ENCODE measurements at places on chromosomes 7 and 10. TPM values are rescaled to one million over a fixed set of nuclear protein-coding genes. Genes with fewer than 3 reads are reported as not detected.
A peak's percentile ranks its signal among the peaks of the same experiment; 100 is the strongest.

Gene LMOD2
- not detected for total RNA-seq

Gene CHAT
- 0.27 TPM for total RNA-seq

Gene DMTF1
- total RNA-seq, result 75.1 TPM

Gene CNOT4
- total RNA-seq, result 12.9 TPM

Gene ICA1
- total RNA-seq, result 32.9 TPM

Gene ELN
- 58.1 TPM for total RNA-seq

Gene DYDC2
- total RNA-seq, result 0.56 TPM

Gene XPNPEP1
- total RNA-seq, result 99.4 TPM

Gene PRKCQ
- total RNA-seq, result 0.43 TPM

GRCh38 chr10:17684537-17684936, 40.6 kb downstream of the STAM start:
- no peak for DNase-seq

- DNase-seq, result no peak
Observed at GRCh38 chr10:94107191-94107590, 113.5 kb downstream of the PLCE1 start.

DNA sequence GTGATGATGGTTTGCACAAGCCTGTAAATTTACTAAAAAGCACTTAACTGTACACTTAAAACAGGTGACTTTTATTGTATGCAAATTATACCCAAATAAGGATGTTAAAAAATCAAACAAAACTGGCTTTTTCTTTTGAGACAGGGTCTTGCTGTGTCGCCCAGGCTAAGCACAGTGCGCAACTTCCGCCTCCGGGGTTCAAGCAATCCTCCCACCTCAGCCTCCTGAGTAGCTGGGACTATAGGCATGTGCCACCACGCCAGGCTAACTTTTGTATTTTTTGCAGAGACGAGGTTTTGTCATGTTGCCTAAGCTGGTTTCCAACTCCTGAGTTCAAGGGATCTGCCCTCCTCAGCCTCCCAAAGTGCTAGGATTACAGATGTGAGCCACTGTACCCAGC, 77.7 kb downstream of the DNAJC1 start:
- DNase-seq, result no peak

DNA sequence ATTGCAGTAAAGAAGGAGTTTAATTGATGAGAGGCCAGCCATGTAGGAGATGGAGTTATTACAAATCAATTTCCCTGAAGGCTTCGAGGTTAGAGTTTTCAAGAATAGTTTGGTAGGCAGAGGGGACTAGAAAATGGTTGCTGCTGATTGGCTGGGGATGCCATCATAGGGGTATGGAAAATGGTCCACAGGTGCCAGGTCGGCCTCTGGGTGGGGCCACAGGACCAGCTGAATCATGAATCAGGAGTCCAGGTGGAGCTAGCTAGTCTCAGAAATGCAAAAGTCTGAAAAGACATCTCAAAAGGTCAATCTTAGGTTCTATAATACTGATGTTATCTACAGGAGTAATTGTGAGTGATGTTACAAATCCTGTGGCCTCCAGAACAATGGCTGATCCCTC, 714.0 kb upstream of the GHITM start:
- no peak for DNase-seq

GRCh38 chr10:21705828-21706176, 171.8 kb downstream of the MLLT10 start:
- no peak for DNase-seq

DNA sequence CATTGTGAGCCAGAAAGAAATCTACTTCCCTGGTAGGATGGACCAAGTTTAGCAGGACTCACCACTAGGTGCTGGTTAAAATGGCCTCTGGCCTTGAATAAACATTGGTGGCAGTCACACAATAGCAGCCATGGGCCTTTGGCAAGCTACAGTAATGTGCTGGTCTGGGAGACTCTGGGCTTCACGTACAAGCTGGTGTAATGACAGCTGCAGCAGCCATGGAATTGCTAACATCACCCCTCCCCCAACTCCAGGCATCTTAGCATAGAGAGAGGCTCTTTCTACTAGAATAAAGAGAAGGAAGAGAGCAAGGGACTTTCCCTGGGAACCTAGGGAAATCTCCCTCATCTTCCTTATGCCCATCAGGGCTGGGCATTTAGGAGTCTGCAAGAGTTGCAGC, 205.1 kb upstream of the SEMA3A start:
- DNase-seq, result no peak

- DNase-seq, result no peak
Observed at GRCh38 chr10:92492748-92493240, 81.1 kb downstream of the IDE start.

DNA sequence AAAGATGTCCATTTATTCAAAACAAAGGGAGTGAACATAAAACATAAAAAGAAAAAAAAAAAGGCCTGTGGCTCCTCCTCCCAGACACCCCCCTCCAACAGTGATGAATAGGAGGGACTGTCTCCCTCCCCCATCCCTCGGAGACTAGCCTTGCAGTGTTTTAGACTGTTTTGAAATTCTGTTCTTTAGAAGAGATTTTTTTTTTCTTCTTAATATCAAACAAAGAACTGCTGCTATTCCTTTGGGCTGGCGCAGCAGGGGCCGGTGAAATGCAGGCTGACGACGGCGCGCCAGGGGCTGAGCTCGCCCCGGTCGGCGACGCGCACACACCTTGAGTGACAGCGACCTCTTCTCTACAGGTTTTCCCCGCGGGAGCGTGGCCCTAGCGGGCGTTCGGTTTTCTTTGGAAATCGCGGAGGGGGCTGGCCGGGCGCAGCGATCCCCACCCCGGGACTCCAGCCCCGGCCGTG, at the start of gene LANCL2:
Gene LANCL2, plus strand, starts transcription at position 133 of the 470 bp plus-strand sequence. CDS start 689 bp downstream, outside the sequence.
- no peak for DNase-seq

DNA sequence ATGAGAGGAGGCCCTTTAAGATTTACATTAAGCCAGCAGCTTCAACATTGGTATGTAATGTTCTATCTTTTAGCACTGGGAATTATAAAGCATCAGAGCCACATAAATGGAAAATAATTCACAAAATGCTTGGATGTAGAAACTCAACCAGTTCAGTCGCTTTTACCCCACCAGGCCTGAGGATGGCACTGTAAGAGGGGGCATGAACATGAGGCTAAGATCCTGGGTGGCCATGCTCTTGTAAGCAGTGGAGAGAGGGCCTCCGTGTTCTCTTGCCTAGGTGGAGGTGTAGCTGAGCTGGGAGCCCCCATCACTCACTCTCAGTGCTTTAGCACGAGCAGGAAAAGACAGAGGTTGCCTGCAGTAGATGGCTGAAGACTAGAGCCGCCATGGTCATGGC, 238.8 kb downstream of the FANK1 start:
- no peak for DNase-seq

DNA sequence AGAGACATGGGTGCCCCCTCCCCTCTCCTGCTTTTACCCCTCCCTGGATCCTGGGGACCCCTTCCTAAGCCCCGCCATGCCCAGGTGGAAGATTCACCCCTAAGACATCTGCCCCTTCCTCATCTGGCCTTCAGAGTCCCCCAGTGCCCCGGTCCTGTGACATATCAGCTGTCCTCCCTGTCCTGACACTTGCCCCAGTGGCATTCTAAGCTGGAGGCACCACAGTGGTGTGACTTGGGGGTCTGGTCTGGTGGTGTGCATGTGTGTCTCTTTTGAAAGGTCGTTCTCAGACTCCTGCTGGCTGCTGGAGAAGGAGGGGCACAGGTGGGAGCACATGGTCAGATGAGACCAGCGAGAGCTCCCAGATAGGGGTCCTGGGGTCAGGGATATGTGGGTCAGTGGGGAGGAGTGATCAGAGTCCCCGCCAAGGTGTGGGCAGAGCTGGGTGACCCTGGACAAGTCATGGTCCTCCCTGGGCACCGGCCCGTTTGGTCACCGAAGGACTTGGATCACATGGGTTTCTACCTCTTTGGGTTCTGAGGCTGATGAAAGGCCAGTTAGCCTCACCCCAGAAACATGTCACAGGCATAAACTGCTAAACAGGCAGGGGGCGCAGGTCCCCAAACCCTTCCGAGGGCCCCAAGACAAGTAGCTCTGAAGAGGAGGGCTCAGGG, 645 bp upstream of the TFR2 start:
- DNase-seq, result no peak

DNA sequence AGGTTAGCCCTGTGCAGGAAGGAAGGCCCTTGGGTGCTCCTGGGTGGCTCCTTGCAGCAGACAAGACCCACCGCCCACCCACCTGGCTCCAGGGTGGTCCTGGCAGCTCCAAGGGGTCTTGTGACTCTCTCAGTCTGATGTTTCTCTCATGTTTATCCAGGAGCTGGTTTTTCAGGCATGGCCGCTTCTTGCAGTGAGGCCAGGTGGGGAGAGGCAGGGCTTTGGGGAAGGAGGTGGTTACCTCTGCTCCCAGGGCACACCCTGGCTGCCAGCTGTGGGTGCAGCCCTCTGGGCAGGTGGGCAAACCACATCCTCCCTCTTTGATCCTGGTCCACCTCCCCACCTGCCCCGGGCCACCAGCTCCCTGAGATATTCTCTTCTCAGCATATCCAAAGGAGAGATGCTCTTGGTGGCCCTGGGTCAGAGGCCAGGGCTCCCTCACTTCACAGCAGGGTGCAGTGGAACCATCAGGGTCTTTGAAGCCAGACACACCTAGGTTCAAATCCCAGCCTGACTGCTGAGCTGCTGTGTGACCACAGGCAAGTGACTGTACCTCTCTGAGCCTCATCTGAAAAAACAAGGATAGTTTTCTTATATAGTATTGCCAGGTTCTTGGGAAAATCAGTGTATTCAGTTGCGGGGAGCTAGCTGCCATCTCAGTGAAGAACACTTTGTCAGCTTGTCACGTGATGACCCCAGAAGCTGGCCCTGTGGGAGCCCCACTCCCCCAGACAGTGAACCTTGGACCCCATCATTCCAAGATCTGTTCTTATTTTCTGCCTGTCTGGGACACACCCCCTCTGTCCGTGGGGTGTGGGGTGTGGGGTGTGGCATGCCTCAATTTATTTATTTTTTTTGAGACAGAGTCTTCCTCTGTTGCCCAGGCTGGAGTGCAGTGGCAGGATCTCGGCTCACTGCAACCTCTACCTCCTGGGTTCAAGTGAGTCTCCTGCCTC, 11.5 kb downstream of the GTF2IRD1 start:
- DNase-seq, result no peak

DNA sequence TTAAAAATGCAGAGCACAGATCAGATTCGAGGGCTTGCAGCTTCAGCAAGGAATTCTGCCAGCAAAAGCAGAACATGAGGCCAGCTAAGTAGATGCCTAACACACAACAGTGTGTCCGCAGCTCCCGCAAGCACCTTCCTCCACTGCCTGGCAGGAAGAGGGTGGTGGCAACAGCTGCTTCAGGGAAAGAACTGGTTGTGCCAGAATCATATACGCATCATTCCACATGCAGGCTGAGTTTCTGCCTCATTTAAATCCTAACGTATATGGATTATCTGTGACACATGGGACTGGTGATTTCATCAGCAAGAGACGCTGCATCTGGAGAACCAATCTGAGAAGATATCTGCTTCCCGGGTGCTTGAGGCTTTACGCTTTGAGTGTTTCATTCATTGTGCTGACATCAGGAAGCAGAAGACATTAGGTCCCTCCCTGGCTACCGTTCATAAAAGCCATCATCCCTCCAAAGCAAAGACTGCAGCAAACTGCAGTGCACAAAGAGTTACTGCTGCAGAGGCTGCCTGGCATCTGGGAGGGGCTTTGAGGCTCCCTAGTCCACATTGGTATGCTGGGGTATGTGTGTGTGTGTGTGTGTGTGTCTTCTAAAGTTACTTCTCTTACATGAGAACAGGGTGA, 78.8 kb downstream of the FAM13C start:
- DNase-seq, result no peak

GRCh38 chr7:101174322-101174854, 5.7 kb downstream of the NAT16 start:
- no peak for DNase-seq

- no peak for DNase-seq
Observed at GRCh38 chr7:139774376-139774775, 3.4 kb downstream of the HIPK2 start.

DNA sequence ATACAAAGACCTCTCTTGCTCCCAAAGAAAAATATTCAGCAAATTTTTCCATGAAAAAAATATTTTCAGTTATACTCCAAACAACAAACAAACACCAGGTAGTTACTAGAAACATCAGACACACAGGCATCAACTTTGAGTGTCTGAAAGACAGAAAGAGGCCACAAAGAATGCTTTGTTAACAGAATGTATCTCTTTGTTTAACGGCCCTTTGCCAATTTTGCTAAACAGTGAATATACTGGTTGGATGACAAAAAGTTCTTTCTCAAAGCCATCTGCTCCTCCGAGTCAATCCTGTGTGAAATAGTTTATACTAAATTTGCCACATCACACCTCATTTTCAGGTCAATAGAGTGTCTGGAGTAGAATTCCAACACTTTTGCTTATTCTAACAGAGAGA, 216.7 kb upstream of the PHF14 start:
- DNase-seq, result no peak

DNA sequence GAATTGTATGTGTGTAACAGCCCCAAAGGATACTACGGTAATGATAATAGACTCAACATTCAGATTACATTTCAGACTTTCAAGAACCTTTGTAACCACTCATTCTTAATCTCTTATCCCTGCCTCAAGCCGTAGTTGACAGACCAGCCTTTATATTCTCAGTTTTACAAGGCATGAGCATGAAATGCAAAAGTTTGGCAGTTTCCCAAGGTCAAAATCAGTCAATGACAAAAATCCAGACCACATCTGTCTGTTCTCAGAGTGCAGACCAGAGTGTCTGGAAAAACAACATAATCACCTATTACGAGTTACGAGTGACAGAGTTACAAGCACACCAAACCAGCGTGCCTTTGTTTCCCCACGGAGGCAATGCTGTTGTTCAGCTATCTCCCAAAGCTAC, 178.6 kb upstream of the LRGUK start:
- DNase-seq, result no peak

DNA sequence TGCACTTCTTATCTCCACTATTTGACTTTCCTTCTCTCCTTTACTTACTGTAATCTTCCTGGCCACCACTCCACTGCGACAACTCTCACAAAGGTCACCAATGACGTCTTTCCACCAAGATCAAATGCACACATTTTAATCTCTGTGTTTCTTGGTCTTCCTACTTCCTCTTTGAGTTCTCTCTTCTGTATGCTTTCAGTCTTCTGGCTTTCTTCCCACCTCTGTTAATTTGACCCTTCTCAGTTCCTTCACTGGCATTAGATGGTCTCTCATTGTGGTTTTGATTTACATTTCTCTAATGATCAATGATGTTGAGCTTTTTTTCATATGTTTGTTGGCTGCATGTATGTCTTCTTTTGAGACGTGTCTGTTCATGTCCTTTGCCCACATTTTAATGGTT, 31.9 kb downstream of the FAM107B start:
- DNase-seq, result no peak

DNA sequence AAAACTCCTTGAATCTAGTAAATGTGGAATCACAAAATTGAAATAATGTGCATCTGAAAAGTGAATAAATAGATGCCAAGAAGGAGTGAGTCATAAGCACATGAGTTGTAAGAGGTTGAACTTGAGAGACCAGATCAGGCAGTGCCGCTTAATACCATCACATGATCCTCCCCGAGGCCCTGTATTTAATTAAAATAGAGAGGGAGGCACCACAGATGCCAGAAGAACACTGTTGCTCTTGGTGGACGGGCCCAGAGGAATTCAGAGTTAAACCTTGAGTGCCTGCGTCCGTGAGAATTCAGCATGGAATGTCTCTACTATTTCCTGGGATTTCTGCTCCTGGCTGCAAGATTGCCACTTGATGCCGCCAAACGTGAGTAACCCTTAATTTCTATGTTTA, at the start of gene GPNMB:
Gene GPNMB, plus strand, starts transcription at position 221 of the 400 bp plus-strand sequence. Its CDS starts 83 bp downstream, at position 304.
- peak; percentile 50 for DNase-seq

- no peak for DNase-seq
Observed at GRCh38 chr10:44806950-44807349, 104.2 kb upstream of the TMEM72 start.
